Activated naive CD8-positive, alpha-beta T cell treated with anti-CD3 and anti-CD28 coated beads, Interleukin-2, amount 50 U/mL, for 16 hours (primary cell): ENCODE measurements at places on chromosomes 16 and 17.

- DNase-seq: no peak
These were observed 26.6 kb upstream of the SKAP1 start for GRCh38 chr17:48456589-48456988.

DNA sequence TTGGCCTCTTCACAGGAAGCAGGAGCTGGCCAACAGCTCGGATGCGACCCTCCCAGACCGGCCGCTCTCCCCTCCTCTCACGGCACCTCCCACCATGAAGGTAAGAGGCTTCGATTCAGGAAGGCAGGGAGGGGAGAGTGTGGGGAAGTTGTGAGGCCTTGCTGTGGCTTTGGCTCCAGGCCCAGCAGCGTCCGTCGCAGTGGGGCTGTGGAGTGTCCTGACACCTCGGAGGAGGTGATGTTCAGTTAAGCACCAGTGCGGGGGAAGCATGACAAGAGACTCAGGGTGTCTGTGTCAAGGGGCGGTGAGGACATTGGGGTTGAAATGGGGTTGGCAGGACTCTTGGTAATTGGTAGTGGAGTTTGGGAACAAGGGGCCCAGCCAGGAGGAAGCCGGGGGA is 109.0 kb downstream of the RAP1GAP2 start:
- no peak for DNase-seq

DNA sequence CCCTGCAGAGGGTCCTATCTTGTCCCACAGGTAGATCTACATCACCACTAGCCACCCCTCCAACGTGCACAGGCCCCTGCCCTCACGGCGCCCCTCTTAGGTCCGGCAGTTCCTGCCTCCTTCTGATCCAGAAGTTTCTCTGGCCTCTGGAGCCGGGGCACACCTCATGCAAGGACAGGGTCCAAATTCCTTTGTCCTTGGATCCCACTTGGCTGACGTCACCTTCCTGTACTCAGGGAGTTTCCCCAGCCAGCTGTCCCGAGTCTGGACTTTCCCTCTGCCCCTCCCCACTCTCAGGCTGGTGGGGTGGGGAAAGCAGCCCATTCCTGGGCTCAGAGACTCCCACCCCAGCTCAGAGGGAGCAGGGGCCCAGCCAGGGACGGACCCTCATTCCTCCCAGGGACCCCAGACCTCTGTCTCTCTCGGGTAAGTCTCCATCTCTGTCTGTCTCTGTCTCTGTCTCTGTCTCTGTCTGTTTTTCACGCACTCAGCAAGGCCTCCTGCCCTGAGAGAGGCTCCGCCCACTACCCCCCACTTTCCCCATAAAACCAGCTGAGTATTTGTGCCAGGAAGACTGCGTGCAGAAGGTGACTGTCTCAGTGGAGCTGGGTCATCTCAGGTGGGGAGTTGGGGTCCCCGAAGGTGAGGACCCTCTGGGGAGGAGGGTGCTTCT is at the start of gene IL32:
Gene IL32, plus strand, starts transcription at position 572 of the 673 bp plus-strand sequence. CDS start 172 bp downstream, outside the sequence.
- DNase-seq: peak; percentile 43

GRCh38 chr17:4297351-4297750 is 33.6 kb upstream of the ANKFY1 start:
- DNase-seq: no peak

GRCh38 chr16:59249011-59249410 is 514.9 kb upstream of the GOT2 start:
- no peak for DNase-seq

- DNase-seq: no peak
These were observed 1202.9 kb upstream of the CDH8 start for GRCh38 chr16:63239065-63239570.

DNA sequence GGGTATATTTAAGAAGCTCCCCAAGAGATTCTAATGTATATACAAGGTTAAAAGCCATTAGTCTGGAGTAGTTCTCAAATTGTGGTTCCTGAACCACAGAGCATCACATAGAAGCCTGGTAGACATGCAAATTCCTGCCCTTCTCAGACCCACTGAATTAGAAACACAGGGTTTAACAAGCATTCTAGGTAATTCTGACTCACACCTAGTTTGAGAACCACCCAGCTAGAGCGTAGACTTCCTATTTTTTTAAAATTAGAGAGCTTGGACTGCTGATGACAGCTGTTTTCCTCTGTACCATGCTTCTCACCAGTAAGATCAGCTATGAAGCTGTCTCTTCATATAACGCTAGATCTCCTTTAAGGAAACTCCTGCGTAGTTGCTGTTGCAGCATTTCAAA is 50.6 kb downstream of the HS3ST3B1 start:
- no peak for DNase-seq

DNA sequence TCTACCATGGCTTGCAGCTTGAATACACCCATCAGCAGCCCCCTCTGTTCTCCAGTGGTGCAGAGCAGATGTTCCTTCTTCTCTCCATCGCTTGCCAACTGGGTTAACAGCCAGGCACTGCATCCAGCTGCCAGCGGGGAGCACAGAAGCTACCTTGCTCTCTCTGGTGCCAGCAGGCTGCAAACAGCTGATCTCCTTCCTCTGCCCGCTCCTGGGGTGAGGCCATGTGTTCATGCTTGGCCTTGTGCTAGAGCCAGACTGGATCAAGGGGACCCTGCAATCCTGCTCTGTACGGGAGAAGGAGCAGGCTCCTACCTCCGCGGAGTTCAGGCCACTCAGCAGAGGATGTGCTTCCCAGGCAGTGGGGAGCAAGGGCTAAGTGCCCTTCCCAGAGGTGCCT is 24.1 kb upstream of the ENGASE start:
- DNase-seq: no peak

DNA sequence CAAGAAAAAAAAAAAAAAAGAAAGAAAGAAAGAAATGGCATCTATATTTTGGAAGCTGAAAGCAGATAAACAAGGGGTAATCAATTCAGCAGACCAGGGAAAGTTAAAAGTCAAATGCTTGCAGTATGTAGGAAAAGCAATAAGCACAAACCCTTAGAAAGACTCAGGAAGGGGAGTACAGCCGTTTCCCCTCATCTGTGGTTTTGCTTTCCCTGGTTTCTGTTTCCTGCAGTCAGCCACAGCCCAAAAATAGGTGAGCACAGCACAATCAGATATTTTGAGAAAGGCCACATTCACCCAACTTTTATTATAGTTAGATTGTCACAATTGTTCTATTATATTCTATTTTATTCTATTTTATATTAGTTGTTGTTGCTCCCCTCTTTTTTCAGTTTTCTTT is 14.4 kb upstream of the ALOX12 start:
- DNase-seq: no peak

GRCh38 chr16:709566-710499 is 4.2 kb upstream of the FBXL16 start:
- no peak for DNase-seq

DNA sequence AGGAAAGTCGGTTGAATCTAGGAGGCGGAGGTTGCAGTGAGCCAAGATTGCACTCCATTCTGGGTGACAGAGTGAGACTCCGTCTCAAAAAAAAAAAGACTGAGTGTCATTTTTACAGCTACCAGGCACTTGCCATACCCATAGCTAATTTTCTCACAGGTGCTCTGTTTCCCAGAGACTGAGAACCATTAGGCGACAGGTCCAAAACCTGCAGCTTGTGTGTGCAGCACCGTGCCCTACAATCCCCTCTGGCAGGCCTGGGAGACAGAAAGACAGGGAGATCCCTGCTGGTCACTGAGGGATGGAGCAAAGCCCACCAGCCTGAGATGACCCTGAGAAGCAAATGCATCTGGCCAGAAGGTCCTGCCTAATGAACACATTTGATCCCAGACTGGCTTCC is 2.7 kb downstream of the TFAP4 start:
- no peak for DNase-seq

DNA sequence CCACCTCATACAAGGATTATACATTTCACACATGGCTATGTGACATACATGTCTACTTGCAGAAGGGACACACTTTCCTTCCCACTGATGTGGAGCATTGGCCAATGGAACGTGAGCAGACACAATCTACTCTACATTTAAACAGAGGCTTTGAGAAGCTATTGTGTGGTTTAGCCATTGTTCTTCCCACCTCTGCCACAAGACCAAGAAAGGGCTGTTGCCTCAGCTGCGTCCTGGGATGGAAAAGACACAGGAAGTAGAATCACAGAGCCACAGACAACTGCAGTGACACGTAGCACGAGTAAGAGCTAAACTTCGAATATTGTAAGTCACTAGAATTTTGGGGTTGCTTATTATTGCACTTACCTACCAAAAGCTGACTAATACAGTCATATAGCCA is 33.3 kb downstream of the PRKCB start:
- DNase-seq: no peak

GRCh38 chr17:36095992-36096391 is 6.0 kb upstream of the CCL3 start:
- DNase-seq: no peak

DNA sequence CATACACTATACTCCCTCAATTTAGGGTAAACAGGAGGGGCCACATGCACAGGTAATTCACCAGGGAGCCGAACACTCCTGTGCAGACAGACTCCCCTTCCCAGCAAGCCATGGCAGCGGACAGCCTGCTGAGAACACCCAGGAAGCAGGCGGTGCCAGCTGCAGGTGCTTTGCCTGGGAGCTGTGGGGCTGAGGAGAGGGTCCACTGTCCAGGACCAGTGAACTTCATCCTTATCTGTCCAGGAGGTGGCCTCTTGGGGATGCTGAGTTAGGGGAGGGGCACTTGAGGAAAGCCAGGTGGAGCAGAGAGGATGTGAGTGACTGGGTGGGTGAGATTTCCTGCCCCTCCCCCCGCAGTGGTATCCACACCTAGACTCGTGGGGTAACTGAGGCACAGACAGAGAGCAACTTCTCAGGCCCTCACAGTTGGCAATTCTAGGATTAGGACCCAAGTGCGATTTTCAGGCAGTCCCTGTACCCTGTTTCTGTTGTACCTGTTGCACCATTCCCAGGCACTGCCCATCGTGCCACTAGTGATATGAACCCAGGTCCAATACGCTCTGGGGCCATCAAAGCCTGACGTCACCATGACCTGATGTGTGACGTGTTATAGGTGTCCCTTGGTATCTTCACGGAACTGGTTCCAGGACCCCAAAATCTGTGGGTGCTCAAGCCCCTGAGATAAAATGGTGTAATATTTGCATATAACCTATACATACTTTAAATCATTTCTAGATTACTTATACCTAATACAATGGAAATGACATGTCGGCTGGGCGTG is 1.2 kb downstream of the GRN start:
- no peak for DNase-seq

- no peak for DNase-seq
These were observed 644 bp downstream of the NFAT5 start for GRCh38 chr16:69566240-69566980.

DNA sequence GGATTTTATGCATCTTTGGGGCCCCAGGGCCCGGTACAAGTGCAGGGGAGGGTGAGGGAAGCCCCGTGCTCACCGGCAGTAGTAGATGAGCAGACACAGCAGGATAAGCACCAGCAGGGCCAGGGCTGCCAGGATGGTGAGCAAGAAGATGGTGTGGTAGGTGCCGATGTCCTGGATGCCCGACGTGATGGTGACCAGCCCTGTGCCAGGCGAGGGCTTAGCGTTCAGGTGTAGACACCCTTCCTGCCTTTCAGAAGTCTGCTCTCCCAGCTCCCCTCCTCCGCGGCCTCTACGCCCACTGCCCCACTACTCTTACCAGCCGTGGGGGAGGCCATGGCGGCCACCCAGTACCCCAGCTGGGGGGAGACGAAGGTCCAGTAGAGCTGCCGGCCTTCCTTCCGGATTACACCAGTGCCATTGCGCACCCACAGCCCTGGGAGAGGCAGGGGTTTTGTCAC is 8.0 kb downstream of the FAM171A2 start:
- DNase-seq: no peak

GRCh38 chr16:67928561-67929364 is 2.9 kb downstream of the CTRL start:
- DNase-seq: peak; percentile 60

DNA sequence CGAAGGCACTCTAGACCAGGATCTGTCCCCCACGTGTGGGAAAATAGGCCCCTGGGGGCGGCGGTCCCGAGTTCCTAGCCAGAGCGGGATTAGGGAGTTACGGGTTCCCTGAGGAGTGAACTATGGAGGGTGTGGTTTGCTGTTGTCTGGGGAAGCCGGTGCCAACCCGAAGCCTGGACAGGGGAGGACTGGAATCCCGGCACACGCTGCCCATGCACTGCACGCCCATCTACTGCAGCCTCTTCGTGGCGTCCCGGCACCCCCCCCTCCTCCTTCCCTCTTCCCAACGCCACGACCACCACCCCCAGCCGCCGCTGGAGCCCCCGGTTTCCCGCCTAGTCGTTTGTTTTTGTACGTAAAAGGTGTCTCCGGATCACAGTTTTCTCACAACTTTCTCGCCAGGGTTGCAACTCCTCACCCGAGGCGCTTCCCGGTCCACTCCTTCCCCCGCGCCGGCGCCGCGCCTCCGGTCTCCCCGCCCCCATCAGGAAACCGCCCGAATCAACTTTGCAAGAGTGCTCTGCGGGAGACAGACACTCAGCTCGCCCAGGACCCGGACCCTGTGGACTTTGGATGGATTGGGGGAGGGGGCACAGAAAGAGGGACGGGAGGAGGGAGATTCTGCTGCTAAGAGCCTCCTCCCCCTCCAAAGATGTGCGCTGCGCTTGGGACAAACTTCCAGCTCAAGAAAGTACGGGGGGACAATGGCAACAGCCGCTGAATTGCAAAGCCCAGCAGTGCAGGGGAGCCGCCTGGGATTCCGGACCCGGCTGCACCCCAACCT is 1.4 kb upstream of the LHX1 start:
- no peak for DNase-seq

GRCh38 chr16:50281391-50282009 is 15.1 kb downstream of the ADCY7 start:
- no peak for DNase-seq

GRCh38 chr17:66726371-66726770 is 108.5 kb upstream of the CACNG5 start:
- no peak for DNase-seq

GRCh38 chr17:3885271-3885670 is 7.6 kb downstream of the CAMKK1 start:
- no peak for DNase-seq

- DNase-seq: no peak
These were observed 2.8 kb downstream of the ELOB start for GRCh38 chr16:2774161-2774891.

GRCh38 chr17:68161644-68162428 is 86.0 kb upstream of the AMZ2 start:
- no peak for DNase-seq

DNA sequence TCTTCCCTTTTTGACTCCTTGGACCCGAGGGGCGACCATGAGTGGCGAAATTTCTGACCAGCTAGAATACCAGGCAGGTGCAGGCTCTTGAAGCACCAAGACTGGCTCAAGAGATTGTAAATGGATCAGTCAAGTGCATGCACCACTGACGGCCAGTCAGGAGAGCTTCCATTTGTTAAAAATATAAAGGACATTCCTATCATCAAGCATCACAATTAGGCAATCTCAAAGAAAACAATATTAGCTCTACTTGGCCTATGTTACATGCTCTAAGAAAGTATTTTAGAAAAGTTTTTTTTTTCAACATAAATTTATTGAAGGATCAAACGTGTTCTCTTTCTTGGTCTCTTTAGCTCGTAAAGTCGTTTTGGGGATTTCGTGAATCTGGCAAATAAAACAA is 1.5 kb upstream of the PRKCA start:
- DNase-seq: no peak

- no peak for DNase-seq
These were observed 1.5 kb downstream of the CASKIN1 start for GRCh38 chr16:2194852-2195321.
